ENCODE measurements at places on chromosomes 6 and 20. TPM values are rescaled to one million over a fixed set of nuclear protein-coding genes. Genes with fewer than 3 reads are reported as not detected.

- no peak for DNase-seq
Measured at GRCh38 chr20:31923388-31924331, 28.2 kb downstream of the PDRG1 start.

DNA sequence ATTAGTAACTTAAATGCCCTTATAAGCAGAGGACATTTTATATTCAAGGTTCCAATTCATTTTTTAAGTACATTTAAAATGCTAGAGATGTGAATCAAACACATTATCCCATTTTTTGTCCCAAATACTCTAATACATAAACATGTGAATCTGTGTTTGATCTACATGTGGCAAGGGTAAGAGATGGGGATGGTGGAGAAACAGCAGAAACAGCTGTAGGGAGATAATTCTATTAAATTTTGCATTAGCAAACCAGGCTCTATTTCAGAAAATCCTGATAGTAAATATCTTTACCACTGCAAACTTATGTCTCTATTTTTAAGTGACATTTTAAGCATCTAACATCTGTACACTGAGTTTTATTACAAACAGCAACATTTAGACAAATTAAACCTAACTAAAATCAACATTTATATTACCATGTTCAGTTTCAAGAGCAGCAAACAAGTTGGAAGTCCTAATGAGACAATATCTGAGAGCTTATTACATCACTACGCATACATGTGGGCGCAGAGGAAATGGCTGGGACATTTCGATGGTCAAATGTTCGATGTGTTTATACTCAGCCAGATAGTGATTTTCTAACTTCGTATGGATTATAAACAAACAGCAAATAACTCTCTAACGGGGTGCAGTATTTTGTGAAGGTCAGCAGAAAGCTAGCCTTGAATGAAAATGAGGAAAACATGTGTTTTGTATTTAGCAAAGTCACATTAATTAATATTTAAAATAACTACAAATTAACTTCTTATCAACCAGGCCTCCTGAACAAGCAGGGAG, 165.1 kb downstream of the GJA1 start:
- no peak for DNase-seq

DNA sequence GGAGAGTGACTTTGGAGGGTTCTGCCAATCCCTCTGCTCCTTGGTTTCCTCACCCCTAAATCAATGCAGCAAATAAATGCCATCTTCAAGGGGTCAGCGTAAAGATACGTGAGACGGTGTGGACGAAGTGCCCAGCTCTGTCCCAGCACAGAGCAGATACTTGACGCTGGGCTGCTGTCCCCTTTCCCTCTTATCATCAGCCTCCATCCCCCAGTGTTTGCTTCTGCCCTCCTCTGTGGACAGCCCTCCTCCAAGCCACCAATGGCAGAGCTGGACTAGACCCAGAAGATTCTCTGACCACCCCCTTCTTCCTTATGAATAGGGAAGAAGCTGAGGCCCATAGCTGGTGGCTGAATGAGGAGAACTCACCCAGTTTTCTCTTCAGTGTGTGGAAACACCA, 17.7 kb upstream of the PI16 start:
- DNase-seq: no peak

DNA sequence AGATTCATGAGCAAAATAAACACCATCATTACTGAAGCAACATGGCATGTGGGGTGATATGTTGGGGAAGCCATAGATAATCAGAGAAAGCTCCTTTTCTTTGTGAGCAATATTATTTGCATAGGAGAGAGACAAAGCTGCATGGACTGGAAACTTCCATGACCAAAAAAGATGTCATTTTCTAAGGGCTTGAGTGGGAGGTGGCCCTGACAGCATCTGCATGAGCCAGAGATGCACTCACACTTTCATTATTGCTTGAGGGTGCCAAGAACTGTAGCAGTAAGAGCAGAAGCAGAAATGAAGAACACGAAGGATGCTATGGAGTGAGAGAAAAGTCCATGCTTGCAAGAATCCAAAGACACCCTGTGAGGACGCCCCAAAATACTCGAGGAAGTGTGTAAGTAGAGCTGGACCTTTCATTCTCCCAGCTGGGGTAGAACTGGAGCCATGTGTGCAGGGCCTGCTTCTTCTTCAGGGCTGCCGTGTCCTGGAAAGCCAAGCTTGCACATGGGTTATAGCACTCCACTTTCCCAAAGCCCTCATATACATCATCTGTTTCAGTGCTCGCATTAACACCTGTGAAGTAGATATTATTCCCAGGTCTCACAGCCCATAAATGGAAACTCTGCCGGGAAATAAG, 851.2 kb downstream of the DHX35 start:
- DNase-seq: no peak

DNA sequence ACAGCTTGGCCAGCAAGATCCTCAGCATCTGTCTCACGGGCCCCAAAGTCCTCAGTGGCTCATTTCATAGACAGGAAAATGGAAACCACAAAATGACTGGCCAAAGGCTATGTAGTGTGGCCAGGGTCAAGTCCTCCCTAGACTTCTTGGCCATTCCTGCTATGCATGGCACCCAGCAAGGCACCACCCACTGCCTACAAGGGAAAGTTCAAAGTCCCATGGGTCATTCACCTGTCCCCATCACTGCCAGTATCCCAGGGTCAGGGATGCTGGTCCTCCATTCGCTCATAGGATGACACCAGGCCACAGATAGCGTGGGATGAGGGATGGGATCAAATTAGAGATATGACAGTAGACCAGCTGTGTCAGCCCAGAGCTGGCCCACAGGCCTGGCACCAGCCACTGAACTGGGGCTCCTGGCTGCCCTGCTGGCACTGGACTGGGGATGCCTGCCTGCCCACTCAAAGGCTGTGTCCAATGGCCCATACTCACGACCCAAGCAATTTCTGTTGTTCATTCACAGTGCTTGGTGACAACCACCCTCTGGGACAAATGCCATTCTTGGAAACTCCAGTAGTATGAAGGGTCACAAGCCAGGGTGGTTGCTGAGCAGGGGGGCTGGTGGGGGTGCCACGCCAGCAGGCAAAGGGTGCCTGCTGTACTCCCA, 11.6 kb downstream of the ADISSP start:
- no peak for DNase-seq

- no peak for DNase-seq
Measured at GRCh38 chr6:4032475-4032874, 46.5 kb downstream of the FAM217A start.

The PRPH2 gene
- 0.08 TPM for polyA plus RNA-seq

The DEFB126 gene
- polyA plus RNA-seq: not detected

The EEF1A2 gene
- polyA plus RNA-seq: not detected

Data from immature natural killer cell (primary cell).